D721Med (cell line): ENCODE measurements at places on chromosomes 3 and 15.
A peak's percentile ranks its signal among the peaks of the same experiment; 100 is the strongest.

GRCh38 chr3:47283193-47283537, 421 bp downstream of the KLHL18 start:
- no peak for DNase-seq

GRCh38 chr3:13524979-13525669, 23.8 kb upstream of the FBLN2 start:
- no peak for DNase-seq

DNA sequence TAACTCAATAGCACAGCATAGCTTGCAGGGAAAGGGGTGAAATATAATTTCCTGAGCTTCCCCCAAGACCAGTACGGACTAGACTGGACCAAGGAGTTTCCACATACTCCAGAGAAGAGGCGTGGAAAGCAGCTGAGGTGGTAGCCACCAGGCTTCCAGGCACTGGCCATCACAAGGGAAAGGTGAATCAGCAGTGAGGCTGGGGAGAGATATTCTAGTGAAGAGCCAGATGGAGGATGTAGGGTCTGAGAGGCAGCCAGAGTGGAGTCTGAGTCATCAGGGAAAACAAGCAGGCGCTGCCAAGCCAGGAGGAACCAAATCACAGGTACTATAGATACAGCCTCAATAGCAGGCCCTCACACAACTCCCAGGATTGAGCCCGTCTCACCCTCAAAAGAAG, 9.6 kb upstream of the RASA2 start:
- no peak for DNase-seq

- DNase-seq, result no peak
Observed at GRCh38 chr3:172107403-172107802, 68.0 kb downstream of the FNDC3B start.

DNA sequence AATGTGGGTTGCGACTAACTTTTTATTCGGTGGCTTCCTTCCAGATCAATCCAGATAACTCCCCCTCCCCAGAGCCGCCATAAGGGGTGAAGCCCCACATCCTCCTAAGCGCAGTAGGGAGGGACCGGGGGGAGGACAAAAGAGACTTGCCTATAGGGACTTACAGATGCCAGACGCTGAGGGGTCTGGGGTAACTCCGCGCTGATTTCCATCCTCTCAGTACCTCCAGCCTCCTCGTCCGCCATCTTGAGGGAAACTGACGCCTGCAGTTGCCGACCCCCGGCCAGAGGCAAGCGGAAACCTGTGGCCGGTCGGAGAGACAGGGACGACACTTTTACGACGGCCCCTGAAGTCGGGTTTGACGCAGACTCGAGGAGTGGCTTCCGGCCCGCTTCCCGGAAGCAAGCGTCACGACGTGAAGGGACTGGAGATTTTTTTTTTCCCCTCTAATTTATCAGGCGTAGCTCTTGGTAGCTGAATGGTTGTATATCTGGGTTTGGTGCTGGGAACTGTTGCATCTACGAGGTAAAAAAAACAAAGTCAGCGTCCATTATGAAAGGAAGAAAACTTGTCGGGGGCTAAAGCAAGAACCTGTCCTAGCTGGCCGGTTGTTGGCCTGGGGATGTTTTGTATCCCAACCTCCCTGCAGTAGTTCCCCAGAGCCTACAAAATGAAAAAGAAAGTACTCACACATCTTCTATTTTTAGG, at the start of gene UBR1:
UBR1 (minus strand) TSS at position 261 of the 708 bp plus-strand sequence; CDS start at position 245, 16 bp downstream.
- DNase-seq, result peak; percentile 34

DNA sequence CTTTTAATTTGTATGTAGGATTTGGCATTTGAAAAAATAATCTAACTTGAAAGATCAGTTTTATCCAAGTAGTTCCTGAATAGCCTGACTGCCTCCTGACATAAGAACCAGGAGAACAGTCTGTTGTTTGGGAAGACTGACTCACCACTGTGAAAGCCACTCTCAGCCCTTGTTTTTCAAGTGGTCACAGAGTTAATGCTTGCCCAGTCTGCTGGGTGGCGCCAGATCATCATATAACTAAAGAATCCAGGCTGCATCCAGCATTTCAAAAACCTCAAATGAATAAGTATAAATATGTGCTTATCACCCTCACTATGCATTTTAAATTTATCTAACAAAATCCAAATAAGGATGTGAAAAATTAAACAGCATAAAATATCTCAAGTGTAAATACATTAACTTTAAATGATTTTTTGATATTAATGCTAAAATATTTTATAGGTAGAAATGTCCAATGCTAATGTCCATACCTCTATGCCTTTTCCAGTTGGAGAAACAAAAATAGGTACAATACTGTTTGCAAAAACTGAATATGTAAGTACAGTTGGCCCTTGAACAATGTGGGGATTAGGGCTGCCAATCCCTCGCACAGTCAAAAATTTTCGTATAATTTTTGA, 26.9 kb upstream of the ZBBX start:
- no peak for DNase-seq

DNA sequence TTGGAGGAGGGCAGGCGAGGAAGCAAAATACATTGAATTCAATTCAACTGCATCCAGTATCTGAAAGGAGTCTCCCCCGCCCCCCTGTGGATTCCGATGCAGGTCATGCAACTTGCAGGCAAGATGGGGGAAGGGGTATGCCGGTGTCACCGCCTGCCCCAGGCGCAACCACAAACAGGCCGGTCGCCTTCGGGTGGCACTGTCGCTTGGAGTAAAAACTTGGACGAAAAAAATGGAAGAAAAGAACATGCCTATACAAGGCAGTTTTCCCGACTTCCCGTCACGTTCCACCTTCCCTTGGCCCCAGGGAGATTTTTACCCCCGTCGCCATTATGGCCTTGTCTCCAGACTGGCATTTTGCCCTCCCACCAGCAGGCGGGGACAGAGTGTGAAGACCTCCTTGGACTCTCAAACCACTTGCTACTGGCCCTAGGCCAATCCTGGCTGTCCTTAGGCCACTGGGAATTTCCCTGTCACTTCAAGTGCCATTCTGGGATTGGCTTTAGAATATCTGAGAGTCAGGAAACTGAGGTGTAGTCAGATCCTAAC, 1.6 kb upstream of the NTRK3 start:
- no peak for DNase-seq

DNA sequence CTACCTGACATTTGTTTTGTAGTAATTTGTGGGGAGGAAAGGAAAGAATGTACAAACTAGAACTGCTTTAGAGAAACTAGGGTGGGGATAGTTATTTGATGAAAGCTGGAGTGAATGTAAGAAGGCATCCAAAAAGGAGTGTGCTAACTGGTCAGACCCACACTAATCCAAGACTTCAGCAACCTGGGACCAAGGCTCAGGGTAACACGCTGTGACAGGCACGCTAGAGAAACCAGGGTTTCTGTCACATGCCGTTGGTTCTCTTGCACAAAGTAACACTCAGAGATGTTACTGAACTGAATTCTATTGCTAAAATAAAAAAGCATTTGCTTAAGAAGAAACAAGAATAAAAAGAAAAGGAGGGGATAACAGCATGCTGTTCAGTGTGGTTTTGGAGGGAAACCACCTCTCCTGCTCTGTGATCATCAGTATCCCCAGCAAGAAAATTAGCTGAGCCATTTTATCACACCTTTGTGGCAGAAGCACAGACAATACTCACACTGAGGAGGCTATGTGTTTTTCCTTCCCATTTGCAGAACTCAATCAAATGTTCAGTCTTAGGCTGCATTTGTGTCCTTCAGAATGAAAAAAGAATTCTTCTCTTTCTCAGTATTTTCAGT, 2.8 kb upstream of the CCDC80 start:
- no peak for DNase-seq

DNA sequence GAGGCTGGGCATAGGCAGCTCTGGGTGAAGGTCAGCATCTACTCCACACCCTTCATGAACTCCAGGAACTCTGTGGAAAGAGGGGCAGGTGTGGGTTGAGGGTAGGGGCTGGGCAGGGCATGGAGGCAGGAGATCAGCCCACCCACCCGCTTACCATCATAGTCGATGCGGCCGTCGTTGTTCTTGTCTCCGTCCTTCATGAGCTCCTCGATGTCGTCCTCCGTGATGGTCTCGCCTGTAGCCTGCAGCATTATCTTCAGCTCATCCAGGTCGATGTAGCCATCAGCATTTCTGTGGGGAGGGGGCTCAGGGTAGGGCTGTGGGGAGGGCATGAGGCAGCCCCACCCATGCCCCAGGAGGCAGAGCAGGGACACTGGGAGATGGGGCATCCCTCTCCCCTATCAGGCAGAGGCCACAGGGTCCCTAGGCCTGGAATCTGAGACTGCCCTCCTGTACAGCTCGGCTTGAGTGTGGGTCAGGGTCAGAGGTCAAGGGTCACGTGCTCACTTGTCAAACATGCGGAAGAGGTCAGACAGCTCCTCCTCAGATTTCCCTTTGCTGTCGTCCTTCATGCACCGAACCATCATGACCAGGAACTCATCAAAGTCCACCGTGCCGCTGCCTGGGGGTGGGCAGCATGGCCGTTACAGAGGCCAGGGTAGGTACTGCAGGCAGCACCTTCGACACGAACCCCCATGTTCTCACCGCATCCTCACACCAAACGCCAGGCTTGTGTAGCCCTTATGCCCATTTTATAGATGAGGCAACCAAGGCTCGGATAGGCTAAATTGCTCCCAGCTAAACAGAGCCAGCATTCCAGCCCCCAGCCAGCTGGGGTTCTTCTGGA, 2.4 kb downstream of the TNNC1 start:
- no peak for DNase-seq

DNA sequence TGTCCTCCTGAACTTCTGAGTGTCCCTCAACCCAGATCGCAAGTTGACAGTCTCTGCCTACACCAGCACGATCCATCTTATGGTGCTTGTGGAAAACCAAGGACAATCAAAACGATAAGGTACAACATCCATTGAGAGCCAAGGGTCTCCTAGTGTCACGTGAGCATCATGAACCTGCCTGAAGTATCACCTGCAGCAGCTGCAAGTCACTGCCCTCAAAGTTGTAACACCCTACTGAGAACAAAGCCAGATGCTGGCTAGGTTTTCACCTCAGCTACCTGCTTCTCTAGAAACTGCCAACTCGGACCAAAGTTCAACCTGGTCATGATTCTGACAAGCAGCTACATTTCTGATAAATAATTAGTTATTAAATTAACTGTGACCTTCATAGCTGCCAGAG, 17.5 kb downstream of the C2CD4B start:
- no peak for DNase-seq

GRCh38 chr3:157418104-157418503, 18.5 kb upstream of the PTX3 start:
- no peak for DNase-seq

- DNase-seq, result no peak
Observed at GRCh38 chr3:69292185-69292584, 93.7 kb downstream of the FRMD4B start.

DNA sequence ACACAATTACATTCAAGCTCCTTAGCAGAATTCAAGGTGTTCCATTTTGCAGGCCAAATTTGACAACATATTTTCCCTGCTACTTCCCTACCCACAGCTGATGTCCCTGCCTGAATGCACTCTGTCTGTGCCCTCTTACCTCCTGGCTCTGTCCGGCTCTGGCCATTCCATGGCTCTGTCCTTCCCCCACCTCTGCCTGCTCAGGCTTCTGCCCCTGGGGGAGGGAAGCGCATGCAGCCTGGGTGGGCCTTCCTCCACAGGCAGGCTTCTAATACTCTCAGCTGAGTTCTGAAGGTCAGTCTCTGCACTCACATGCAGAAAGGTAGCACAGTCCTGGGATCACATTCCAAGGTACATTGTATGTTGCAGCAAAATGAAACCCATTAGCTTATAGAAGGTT, 113.6 kb upstream of the CACNA2D3 start:
- DNase-seq, result no peak

GRCh38 chr15:32657198-32657883, 15.8 kb downstream of the SCG5 start:
- no peak for DNase-seq

DNA sequence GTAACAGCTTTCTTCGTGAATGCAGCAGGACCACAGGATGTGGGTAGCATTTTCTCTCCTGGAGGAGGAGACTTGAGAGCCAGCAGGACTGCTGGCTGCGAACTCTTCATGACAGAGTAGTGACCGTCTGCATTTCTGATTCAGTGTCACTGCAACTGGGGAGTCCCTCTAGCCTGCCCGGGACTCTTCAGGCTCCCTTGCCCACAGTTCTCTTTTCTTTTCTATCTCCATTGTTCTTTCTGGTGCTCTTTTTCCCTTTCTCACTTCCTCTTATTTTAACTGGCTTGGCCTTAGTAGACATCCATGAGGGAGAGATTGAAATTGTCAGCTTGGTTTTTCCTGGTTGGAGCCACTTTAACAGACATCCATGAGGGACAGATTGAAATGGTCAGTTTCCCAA, 49.9 kb upstream of the P2RY1 start:
- DNase-seq, result no peak

- DNase-seq, result no peak
Observed at GRCh38 chr3:135109681-135110080, 314.6 kb downstream of the EPHB1 start.

DNA sequence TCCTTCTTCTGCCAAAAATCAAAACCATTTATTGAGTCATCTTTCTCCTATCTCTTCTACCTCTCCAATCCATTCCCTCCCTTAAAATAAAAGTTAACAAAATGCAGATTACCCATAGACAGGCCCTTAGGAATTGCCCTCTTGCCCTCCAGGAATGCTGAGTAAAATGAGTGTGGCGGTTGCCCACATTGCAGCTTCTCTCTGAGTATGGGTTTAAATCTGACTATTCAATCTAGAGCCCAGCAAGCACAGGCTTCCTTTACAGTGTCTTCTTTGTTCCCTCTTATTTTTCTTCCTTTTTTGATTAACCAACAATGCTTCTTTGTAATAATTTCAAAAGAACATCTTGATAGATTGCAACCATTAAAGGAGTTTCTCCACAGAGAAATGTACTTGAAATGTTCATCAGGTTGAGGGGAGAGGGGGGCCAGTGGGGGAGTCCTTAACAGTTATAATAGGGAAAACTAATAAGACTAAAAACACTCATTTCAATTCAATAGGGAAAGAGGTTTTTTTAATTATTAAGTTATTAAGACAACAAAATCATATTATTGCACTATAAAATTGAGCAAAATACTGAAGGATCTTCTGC, 135.3 kb upstream of the LMCD1 start:
- DNase-seq, result no peak

DNA sequence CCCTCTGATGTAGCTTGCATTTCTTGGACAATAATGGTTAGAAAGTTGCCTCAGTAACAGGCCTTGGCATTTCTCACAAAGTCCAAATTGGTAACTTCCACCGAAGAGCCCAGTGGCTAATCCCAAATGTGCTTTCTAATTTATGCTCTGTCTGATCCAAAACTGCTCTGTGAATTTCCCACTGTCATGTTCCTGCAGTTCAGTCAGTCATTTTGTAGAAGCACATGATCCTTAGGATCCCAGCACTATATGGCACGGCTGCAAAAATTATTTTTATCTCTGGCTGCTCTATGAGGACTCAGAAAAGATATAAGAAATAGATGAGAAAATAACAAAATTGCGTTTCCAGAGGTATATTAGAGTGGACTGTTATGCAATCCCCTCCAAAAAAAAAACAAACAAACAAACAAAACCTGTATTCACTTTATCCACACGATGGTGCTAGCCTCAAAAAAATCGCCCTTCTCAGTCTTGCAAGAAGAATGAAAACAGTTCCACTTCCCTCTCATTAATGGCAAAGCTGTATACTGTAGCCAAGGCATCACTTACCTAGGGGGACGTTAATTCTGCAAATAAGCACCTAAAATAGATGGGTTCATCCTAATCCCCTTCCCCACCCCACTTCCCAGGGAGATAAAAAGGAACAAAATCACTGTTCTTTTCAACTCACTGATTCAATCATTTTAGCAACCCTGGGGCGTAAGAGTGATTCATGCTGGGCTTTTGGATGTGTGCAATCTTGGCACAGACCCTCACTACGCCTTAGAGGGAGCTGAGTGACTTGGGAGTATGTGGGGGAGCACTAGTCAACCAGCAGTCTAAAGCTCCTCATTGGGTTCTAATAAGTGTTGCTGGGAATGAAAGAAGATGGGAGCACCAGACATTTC, 61.3 kb downstream of the TMCO5A start:
- no peak for DNase-seq
